ENCODE measurements at places on chromosomes 2 and 18.

DNA sequence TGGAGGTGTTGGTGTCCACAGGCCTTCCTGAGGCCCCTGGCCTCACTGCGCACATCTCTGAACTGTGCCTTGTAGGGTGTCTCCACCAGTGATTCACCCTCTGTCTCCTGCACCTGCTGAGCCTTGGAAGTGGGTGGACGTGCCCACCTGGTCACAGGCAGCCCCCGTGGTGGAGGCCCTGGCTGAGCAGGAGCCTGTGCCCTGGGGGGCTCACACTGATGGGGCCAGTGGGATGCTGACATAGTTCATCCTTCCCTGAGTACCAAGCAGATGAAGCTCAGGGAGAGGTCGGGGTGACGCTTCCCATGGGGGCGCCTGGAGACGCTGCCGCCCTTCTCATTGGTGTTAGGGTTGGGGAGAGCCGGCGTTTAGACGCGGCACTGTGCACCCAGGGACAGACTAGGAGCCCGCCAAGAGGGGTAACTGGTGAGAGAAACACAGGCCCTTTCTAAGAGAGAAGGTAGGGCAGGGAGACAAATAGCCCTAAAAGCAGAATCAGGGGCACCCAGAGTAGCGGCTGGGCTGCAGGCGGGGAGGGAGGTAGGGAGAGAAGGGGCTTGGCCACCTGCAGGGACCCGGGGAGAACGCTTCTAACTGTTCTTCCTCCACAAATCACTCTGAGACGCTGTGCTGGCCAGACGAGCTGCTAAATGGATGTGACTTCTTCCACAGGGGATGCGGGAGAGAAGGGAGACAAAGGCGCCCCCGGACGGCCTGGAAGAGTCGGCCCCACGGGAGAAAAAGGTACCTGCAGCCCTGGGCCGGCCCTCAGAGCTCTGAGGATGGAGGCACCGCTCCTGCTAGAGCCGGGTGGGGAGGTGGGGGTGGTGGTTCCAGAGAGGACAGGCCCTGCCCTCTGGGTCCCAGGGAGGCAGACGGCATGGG, 18.0 kb downstream of the COLEC11 start:
- DNase-seq = no peak

- DNase-seq = no peak
Observed at GRCh38 chr2:234139755-234140154, 89.3 kb downstream of the SPP2 start.

- no peak for DNase-seq
Observed at GRCh38 chr2:191158747-191159146, 8.0 kb upstream of the STAT4 start.

- no peak for DNase-seq
Observed at GRCh38 chr2:74488643-74489481, 6.0 kb downstream of the TTC31 start.

DNA sequence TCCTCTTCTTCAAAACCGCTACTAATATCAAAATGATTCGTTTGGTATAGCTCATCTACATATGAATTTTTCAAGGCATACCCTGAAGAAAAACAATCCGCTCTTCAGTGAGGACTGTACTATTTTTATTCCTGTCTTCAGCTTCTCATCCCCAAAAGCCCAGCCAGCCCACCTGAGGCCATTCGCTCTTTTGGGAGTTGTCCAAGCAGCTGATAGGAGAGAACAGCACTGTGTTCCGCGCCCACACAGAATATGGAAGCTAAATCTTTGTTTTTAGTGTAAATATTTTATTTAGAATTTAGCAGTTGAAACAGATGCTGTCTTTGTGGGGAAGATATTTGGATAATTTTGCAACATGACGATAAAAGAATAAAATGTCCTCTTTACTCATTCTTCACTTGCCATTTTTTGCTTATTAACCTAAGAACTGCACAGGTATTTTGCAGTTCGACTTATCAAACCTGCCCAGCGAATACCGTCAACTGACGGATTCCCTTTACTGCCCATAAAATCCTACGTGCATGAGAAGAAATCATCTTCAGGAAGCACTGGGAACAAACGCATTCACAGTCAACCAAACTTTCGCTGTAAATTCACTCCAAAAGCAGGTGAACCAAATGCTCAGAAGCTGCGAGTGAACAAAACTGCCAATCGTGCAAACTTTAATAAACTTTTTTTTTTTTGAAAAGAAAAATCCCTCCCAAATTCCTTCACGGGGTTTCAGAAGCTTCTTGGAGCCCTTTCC, 3.4 kb downstream of the ZNF521 start:
- DNase-seq = no peak

- no peak for DNase-seq
Observed at GRCh38 chr2:133378928-133379549, 189.2 kb downstream of the NCKAP5 start.

DNA sequence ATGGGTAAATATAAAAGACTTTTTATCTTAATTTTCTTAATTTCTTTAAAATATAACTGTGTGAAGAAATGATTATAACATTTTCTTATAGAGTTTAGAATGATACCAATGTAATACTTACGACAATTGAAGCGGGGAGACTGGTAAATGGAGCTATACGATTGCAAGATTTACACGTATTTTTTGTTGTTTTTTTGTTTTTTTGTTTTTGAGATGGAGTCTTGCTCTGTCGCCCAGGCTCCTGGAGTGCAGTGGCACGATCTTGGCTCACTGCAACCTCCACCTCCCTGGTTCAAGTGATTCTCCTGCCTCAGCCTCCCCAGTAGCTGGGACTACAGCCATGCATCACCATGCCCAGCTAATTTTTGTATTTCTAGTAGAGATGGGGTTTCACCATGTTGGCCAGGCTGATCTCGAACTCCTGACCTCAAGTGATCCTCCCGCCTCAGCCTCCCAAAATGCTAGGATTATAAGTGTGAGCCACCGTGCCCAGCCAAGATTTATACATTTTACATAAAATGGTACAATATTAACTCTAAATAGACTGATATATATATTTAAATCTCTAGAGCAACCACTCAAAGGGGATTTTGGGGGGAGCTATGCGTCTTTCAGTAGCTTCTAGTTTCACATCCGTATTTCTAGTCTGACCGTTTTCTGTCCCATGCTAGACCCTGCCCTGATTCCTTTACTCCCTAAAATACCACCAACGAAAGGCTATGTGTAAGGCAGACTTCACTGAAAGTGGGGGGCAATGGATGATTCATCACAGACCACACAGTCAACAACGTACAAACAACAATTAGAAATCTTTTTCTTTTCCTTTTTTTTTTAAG, 28.2 kb upstream of the ATG16L1 start:
- no peak for DNase-seq

DNA sequence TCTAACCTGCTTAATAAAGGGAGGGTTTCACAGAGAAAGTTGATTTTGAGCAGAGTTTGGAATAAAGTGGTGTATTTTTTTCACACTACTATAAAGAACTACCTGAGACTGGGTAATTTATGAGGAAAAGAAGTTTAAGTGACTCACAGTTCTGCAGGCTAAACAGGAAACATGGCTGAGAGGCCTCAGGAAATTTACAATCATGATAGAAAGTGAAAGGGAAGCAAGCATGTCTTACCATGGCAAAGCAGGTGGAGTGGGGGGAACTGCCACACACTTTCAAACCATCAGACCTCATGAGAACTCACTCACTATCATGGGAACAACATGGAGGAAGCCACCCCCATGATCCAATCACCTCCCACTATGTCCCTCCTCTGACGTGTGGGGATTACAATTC, 546.7 kb downstream of the EPHA4 start:
- DNase-seq = no peak

GRCh38 chr18:73679941-73680712, 467.5 kb downstream of the FBXO15 start:
- DNase-seq = no peak

DNA sequence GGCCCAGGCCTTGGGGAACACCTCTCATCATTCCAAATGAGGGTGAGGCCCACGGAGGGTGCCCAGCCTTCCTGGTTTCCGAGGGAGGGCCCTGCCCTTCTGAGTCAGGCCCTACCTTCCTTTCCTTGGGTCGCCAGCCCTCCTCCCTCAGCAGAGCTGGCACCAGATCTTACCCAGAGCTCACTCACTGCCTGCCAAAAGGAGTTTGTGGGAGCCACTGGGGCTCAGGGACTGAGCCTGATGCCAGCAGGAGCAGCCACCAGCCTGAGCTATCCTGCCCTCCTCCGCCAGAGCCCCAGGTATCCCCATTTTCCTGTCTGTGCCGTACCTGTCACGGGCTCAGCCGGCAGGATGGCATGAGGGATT, 64.1 kb downstream of the NRP2 start:
- DNase-seq = no peak

GRCh38 chr2:98907966-98908905, 27.8 kb downstream of the CRACDL start:
- no peak for DNase-seq

DNA sequence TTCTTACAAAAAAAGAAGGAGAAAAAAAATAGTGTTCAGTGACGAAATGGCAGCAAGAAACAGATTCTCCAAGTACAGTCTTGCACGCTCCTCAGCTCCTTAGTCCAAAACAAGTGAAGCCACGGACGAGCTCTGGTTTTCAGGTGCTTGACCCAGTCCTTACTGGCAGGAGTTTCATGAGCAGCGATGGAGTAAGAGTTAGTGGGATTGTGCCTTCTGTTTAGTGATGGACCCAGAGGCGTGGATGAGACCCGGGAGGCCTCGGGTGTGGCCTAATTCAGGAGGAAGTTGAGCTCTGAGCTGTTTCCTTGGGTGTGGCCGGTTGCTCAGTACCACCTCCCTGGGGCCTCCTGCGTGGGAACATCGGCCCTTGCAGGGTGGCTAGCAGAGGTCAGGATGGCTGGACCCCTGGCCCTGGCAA, 52.0 kb downstream of the KIF5C start:
- DNase-seq = no peak

DNA sequence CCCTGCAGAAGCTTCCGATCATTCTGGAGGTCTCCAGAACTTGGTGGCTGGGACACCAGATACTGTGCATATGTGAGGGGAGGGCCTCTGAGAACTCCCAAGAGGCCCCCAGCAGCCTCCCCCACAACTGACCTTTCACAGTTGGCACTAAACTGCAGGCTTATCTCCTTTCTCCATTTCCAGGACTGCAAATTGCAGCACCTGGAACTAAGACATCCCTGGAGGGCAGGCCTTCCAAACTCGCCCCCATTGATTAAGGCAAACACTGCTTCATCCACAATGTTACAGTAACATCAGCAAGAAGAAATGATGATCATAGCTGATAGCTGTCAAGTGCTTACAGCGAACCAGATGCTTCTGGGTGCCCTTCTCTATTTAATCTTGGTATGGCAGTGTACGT, 67.9 kb downstream of the TGOLN2 start:
- DNase-seq = no peak

DNA sequence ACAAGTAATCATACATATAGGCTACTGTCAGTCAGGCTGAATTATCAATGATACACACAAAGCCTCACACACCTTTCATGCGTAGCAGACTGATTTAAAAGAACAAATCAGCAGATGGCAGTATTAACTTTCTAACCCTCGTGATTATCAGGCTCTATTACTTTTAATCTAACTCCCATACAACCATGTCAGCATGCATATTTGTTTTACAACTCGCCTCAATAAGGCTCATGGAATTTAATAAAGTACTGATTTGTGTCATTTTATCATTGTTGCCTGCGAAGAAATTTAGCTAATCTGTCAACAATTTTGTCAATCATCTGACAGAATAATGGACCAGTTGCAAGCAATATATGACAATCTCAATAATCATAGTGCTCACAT, 82.8 kb downstream of the SLC25A12 start:
- DNase-seq = no peak

- DNase-seq = no peak
Observed at GRCh38 chr2:185507719-185508118, 230.9 kb upstream of the FSIP2 start.

DNA sequence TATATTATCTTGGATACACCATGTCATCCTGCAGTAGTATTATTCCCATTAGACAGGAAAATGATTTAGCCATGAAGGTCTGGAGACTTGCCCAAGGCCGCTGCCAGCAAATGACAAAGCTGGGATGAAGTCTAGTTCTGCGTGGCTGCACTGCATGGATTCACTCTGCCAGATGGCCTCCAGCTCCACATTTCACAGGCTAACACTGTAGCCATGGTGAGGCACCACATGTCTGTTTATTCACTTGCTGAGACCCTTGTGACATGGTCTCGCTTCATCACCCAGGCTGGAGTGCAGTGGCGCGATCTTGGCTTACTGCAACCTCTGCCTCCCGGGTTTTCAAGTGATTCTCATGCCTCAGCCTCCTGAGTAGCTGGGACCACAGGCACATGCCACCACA, 31.5 kb upstream of the SCG2 start:
- no peak for DNase-seq

- no peak for DNase-seq
Observed at GRCh38 chr2:69077252-69077950, 64.4 kb downstream of the ANTXR1 start.

DNA sequence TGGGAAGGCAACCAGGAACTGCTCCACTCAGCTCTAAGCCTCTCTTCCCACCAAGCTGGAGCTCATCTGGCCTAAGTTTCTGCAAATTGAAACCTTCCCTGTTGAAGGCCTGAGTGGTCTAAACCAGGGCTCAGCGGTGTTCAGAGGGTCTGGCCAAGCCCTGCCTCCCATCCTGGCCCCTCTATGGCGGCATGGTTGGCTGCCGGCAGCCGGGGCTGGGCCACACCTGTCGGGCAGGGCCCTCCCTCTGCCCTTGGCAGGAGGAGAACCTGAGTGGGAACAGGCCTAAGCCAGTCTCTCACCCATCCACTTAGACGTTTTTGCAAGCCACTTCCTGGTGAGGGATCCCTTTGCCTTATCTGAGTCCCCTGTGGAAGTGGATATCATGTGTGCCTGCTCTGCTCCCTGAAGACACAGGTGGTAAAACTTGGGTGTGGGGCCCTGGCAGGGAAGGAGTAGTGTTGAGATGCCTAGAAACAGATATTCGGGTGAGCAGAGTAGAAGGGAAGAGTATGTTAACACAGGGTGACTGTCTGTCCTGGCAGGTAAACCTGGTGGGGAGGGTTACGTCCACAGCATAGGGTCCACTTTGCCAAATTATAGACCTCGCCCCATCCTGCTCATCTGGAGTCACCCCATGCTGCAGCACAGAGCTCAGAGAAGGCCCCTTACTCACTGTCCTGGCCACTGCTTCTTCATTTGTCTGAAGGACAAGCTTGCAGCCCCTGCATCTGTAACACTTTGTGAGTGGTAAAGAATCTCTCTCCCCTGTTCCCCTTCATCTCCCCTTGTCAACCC, 63.0 kb upstream of the SIX2 start:
- no peak for DNase-seq

DNA sequence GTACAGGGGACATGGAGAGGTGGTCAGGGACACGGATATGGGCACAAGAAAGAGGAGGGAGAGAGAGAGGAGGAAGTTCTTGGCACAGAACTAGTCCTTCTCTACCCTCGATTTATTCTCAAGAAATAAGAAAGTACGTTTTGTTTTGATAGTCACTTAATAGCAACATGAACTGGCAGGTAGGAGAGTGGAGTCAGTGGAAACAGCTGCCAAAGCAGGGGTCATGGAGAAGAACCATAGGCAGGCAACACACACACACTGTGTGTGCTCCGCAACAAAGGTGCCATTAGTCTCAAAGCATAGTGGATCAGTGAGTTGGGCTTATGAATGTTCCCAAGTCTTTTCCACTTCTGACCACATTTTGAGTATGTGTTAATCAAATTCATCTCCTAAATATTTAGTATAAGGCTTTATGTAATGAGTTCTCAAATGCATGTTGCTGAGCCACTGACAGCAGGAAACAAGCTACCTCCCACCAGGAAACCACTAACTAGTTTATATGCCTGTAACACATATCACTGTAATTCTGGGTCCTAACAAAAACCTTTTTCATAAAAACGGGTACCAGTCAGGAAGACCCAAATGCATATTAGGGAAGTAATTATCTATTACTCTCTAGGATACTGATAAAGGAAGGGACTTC, 41.1 kb downstream of the IWS1 start:
- DNase-seq = no peak

- no peak for DNase-seq
Observed at GRCh38 chr18:79371561-79372121, 24.1 kb upstream of the NFATC1 start.
